ENCODE measurements at places on chromosomes 6 and 20.

- DNase-seq = no peak
These were observed 52.5 kb downstream of the TNFRSF21 start for GRCh38 chr6:47256981-47257730.

GRCh38 chr6:140185991-140186390, 811.5 kb upstream of the CITED2 start:
- no peak for DNase-seq

DNA sequence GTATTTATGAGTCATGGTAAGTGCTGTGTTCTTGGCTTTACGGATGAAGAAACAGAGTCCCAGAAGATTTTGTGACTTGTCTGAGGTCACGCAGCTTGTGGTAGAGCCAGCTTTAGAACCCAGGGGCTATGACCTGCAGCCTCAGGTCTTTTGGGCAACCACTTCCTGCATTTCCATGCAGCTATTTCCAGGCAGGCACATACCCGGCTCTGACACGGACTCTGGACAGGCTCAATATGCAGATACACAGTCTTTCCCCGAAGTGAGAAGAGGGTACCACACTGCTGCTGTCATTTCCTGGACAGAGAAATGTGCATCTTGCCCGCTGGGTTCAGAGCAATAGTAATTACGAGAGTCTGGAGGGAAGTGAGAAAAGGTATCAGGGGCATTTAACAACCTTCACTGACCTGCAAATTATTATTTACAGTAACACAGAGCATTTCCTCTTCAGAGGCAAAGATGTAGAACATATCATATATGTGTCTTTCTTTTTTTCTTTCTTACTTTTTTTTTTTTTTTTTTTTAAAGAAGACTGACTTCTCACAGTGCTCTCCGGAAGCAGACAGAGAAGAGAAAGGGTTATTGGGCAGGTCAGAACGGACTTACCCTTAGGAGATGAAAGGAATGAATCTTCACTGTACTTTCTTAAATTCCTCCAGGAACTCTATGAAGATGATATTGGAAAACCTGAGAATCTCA, 185.1 kb downstream of the CLIC5 start:
- DNase-seq = no peak

DNA sequence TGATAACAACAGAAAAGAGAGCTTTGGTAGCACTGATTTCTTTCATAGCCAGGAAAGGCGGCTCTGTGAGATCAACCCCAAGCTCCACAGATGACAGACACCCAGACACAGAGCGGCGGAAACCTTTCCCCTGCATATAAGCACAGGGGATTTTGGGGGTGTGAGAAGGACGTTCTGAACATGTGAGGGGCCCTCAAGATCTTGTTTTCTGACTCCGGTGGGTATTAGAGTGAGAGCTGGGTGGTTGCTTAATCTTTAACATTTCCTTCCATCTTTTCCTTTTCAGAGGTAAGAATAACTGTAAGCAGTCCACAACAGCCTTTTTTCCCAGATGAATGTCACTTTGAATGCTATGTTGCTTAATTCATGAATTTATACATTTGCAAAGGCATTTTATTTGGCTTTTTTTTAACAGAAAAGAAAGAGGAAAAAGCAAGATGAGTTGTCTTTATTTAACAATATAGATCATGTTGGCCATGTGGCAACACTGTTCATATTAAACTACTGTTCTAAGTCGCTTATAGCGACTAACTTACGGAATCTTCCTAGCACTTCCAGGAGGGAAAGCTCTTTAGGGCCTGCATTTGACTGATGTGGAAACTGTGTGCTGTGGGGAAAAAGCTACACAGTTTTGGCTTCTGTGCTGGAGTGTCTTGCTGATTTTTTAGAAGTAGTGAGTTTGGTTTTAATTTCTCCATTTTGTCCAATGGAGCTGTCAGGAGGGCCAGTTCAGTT, 80.5 kb upstream of the NAA20 start:
- DNase-seq = no peak

GRCh38 chr6:158803733-158804143, 15.4 kb downstream of the EZR start:
- DNase-seq = no peak

DNA sequence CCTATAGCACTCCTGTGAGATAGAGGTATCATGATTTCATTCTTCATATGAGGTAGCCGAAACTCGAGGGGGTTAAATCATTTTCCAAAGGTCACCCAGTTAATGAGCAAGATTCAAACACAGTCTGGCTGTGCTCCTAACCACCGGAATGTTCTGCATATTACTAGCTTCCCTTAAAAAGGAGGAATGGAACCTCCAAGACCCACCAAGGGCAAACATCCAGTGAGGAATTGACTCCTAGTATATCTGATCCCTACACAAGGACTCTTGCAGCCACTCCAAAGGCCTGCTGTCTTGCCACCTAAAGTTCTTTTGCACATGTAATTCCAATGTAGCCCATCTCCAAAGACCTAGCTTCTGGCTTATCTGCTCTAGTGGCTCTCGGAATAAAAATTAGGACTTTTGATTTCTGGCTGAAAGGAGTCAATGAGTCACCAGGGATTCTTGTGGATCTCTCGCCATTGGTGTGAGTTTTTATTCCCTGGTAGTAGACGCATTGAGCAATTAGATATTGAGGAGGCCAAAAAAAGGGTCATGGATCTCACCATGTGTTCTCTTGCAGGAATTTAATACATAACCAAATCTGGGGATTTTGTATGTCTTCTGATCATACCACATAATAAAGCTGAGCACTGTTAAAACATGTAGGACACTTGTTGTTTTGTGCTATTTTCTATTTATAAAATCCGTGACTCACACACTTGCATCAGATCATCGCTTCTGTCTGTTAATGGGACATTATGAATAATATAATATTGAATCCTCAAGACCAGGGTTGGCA, 9.1 kb downstream of the BCAS1 start:
- no peak for DNase-seq

- no peak for DNase-seq
These were observed 166.2 kb upstream of the CHD6 start for GRCh38 chr20:41784209-41784958.

- DNase-seq = no peak
These were observed 252.0 kb downstream of the TBX18 start for GRCh38 chr6:84512391-84512790.

GRCh38 chr20:37544386-37544785, 16.7 kb upstream of the BLCAP start:
- no peak for DNase-seq

DNA sequence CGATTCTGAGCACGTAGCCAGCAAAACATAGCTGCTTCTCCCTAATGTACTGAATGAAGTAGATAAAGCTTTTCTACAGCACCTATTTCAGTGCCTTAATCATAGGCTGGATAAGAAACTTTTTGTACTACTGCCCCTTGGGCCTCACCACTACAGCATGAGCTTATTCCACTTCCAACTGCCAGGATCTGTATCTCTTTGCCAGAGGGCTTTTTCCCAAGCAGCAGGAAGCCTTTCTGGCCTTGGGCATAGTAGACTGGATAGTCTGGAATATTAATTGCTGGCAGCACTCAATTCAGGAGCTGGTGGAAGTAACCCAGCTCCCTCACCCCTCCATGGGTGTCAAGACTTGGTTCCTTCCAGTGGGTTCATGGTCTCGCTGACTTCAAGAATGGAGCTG, 43.6 kb downstream of the ANKEF1 start:
- DNase-seq = no peak

DNA sequence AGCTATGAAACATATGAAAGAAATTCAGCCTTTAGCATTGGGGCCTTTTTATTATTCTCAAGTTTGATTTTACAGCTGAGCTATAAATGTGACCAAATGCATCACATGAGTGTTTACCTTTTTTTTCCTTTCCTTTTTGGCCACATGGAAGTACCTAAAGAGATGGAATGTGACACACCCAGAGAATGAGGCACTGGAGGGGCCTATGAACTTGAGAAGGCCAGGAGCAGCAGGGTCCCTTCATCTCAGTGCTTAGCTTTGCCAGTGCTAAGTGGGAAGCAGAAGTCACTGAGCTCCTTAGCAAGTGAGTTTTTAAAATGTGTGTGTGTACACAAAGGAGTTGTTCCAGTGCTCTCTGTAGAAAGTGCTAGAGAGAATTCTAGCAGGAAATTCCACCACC, 44.7 kb downstream of the RREB1 start:
- no peak for DNase-seq

DNA sequence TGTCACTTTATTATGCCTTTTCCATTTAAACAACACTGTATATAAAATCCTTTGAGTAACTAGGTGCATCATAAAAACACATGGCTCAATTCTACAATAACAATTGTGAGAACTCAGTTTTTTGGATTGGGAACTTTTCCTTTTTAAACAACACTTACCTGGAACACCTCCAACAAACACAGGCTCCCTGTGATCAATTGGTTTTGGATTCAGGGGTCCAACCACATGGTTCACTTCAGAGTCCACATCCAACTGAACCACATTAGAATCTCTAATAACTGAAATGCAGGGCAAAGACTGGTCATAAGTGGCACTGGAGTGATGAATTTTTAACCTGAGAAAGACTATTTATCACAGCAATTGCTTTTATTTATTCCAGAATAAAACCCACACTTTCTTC, 26.5 kb downstream of the FAM229B start:
- no peak for DNase-seq

DNA sequence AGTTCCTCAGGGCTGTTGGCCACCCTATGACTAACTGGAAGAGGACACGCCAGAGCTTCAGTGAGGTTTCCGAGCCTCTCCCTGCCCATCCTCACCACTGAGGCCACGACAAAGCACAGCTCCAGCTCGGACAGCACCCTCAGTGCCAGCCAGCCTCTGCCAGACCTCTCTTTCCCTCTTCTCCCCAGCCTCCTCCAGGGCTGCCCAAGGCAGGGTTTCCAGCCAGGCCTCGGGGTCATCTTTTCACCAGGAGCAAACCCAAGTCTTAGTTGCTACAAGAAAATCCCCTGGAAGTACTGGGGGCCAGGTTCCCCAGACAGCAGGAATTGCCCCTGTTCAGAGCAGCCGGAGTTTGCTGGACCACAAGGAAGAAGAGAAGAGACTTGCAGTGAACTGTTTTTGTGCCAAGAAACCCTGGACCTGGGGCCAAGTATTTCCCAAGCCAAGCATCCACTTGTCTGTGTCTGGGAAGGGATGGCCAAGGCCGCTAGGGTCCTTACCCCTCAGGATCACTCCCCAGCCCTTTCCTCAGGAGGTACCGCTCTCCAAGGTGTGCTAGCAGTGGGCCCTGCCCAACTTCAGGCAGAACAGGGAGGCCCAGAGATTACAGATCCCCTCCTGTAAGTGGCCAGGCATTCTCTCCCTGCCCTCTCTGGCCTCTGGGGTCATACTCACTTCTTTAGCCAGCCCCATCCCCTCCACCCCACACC, 41.6 kb downstream of the PLAGL2 start:
- no peak for DNase-seq

DNA sequence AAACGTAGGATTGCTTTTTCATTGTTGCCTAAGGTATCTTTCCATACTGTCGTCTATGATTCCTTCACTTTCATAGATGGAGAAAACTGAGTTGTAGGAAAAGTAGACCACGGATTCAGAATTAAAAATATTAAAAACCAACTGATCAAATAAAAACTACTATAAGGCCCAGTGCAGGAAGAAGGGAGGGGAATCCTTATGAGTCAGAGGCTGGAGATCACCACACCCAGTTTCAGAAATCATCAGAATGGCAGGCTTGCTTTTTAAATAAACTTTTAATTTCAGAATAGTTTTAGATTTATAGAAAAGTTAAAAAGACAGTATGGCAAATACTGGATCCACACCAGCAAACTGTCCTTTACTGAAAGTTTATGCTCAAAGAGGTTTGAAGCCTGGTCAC, 32.0 kb upstream of the POPDC3 start:
- DNase-seq = no peak

DNA sequence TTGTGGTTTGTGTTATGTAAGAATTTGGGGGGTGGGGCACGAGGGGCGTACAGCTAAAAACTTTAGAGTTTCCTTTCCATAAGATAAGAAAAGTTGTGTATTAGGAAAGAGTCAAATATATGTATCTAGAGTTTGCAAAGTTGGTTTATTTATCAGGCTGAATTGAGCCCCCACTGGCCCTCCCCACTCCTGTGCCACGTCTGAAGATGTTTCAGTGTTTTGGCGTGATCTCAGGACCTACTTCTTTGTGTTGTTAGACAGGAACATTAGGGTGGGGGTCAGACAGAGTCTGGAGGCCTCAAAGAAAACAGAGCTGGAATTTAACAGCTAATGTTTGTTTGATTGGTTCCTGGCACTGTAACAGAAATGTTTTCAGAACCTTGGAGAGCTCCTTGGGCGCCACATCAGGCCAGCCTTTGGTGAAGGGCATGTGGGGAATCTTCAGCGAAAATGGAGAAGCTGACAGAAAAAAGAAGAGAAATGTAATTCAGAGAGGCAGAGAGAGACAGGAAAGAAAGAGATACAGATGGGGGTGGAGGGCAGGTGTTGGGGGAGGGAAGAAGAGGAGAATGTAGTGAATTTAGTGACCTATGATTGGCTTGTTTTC, 674 bp downstream of the NRSN1 start:
- no peak for DNase-seq

GRCh38 chr6:24229696-24230405, 103.8 kb downstream of the NRSN1 start:
- no peak for DNase-seq

- no peak for DNase-seq
These were observed 114.2 kb upstream of the PHACTR1 start for GRCh38 chr6:12602342-12602741.

- DNase-seq = no peak
These were observed 45.2 kb upstream of the RREB1 start for GRCh38 chr6:7062451-7063162.

DNA sequence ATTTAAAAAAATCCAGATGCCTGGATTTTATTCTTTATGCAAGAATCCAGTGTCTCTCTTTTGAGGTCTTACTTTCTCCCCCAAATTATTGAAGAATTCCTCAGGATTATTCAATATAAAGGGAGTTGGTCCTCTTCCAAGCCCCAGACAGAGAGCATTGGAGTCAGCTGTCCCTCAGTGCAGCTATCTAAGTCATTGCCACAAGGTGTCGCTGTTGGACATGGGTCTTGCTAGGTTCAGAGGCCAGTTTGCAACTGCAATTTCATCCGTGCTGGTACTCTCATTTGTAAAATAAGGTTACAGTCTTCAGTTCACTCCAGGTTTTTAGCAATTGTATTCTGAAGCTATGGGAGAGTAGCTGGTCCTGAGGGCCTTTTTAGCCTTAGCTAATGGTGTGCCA, 27.8 kb downstream of the CCN2 start:
- DNase-seq = no peak

DNA sequence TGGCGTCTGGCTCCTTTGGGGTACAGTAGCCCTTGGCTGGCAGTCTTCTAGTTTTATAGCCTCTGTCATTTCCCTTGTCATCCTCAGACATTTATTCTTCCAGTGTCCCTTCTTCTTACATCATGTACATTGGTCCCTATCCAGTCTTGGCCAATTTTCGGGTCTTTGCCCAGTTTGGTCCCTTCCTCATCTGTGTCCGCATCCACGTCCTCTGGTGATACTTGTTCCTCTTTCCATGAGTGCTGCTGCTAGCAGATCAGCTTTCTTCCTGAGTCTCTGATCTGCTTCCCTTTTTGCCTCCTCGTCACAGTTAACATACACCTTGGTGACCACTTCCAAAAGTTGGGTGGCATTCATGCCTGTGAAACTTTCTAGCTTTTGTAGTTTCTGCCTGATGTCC, 86.2 kb upstream of the GPR6 start:
- no peak for DNase-seq

GRCh38 chr20:11700831-11701230, 216.9 kb upstream of the BTBD3 start:
- no peak for DNase-seq

All from stimulated activated CD4-positive, alpha-beta T cell treated with anti-CD3 and anti-CD28 coated beads, Interleukin-1b, Interleukin-23, amount 100 ng/mL, for 4 hours (primary cell).